Glomerular endothelial cell (primary cell): ENCODE measurements at places on chromosomes 4 and X.

GRCh38 chr4:24209906-24210305, 320.1 kb upstream of the PPARGC1A start:
- DNase-seq, result no peak

DNA sequence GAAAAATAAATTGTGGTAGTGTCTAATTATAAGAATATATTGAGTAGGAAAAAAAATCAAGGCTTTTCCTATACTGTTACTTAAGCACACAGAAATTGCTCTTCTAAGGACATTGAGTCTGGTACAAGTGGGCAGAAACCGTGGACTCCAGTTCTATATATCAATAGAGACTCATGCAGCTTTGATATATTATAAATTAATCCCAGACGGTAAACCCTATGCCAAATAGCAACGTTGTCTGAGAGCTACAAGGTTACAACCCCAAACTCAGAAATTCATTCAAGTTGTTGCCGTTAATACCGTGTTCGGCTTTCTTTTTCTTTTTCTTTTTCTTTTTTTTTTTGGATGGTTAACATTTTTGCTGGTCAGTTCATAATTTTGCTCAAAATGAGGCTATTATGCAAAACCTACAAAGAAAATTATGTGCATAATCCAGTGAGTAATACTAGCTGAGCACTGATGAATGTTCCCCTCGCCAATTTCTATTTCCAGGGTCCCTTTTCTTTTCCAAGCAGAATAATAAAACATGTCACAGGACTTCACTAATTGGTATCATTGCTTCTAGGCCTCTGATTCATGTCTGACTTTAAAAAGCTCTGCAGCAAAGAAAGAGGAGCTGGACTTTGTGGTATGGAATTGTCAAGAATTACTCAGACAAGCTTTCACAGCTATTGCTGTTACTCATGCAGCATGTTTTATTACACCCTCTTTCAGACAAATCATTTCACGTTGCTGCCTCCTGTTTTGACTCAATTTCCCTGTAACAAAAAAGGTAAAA, 737.7 kb downstream of the NLGN4X start:
- no peak for DNase-seq

DNA sequence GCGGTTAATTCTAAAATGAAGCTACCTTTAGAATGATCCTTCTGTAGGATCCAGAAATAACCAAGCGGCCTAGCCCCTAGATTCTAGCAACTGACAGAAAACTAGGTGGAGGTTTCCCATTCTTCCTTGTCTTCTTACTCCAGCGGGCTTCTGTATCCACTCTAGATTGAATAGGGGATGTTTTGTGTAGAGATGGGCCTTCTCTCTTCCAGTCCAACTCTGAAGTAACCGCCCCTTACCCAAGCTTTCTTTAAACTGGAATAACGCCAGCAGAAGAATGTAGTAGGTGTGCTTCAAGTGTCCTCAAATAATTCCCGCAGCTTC, 386 bp upstream of the TMEM184C start:
- DNase-seq, result no peak

DNA sequence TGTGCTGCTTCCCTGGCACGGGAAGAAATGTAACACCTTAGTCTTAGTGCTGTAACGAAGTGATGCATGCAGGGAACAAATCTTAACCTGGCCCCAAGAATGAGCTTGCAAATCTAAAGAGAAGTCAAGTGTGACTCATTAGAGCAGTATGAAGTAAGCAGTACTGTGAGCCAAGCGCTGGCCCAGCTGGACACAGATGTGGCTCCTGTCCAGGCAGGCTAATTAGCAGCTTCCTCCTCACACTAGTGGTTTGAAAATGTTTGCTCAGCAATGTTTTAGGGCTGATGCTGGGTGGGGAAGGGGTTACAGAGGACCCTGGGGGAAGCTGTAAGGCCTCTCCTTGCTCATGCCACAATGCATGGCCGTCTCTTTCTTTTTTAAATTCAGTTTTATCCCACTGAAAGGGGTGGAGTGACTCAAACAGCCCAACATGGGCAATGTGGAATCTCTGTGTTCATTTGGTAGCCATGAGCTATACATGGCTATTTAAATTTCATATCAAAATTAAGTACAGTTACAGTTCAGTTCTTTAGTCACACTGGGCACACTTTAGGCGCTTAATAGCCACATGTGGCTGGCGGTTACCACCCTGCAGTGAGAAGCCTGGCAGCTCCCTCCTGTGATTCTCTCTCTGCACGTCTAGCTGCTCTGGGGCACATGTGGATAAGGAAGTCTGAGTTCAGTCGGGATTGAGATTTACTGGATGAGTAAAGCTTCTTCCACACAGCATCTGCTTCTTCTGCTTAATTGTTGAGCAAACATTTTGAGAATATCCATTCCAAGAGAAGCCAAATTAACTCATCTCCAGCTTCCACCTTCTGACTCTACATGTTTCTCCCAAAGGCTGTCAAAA, 48.8 kb downstream of the MAP7D2 start:
- DNase-seq, result peak; percentile 34

DNA sequence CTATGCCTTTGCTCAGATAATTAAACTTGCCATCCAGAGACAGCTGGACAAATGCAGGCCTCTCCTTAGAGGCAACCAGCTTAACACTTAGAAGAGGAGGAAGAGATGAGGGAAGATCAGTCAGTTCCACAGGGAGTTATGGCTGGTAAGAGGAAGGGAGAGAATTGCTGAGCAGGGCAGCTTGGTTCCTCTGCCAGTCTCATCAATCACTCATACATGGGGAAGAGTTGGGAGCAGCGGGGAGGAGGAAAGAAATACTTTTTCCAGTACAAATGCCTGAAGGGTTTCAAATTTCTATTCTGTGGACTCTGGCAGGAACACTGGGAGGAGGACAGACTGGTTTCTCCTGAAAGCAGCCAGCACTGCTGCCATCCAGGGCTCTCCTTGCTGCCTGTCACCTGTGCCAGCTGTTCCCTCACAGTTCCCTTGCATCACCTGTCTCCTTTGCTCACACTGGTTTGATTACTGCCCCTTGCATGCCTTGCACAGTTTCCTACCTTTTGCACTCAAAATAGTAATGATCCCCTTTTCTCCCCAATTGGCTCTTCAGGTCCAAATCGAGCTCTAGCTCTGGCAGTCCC, 59.5 kb downstream of the PGRMC2 start:
- no peak for DNase-seq

- no peak for DNase-seq
Observed at GRCh38 chr4:156496797-156497196, 474.8 kb downstream of the PDGFC start.

DNA sequence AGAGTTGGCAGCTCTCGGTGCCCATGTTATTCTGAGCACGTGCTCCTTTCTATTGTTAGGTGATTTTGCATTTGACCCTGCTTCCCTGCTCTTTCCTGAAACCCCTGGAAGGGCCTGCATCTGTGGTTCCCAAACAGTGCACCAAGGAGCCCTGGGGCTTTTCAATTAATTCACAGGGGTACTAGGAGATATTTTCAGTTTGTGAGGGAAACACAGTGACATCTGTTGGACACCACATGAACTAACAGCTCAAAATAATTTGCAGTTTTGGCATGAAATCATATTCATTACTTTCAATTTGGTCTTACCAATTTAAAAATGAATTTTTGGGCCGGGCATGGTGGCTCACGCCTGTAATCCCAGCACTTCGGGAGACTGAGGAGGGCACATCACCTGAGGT, 156.6 kb downstream of the GATB start:
- no peak for DNase-seq

DNA sequence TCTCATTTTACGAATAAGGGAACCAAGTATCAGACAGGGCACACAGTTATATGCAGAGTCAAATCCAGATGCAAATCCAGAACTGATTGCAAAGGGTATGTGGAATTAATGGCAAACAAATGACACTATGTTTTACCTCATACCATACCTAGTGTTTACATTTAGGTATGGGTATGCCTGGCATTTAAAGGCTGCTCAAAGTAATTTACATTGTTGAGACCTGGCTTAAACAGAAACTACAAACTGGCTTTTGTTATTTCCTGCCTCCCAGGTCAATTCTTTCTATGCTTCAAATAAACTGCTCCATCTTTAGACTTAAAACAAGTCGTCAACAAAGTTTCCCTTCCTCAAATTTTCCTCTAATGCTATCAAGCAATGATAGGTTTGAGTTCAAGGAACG, 33.7 kb downstream of the ANKRD17 start:
- DNase-seq, result no peak

DNA sequence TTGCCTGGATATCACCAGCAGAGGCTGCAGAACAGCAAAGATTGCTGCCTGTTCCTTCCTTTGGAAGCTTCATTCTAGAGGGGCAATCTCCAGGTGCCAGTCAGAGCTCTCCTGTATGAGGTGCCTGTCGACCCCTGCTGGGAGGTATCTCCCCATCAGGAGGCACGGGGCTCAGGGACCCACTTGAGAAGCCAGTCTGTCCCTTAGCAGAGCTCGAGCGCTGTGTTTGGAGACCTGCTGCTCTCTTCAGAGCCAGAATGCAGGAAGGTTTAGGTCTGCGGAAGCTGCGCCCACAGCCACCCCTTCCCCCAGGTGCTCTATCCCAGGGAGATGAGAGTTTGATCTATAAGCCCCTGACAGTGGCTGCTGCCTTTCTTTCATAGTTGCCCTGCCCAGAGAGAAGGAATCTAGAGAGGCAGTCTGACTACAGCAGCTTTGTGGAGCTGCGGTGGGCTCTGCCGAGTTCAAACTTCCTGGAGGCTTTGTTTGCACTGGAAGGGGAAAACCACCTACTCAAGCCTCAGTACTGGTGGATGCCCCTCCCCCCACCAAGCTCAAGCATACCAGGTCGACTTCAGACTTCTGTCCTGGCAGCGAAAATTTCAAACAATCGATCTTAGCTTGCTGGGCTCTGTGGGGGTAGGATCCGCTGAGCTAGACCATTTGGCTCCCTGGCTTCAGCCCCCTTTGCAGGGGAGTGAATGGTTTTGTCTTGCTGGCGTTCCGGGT, 57.9 kb downstream of the DKK2 start:
- DNase-seq, result no peak

- DNase-seq, result no peak
Observed at GRCh38 chr4:184536065-184536880, 61.9 kb upstream of the IRF2 start.

DNA sequence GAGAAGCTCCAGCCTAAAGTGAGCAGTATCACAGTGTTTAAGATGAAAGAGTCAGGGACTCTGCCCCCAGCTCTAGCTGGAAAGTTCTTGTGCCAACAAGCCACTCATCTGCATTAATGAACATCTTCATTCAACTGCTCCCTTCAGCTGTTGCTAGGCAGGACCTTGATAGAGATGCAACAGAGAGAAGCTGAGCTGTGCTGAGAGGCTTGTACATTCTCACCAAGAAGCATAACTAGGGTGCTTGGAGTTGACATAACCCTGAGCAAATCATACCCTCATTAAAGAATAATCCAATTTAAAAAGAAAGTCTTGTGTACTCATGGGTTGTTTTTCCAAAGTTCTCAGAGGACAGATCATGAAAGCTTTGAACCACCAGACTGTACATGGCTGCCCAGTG, 63.2 kb downstream of the ATXN3L start:
- DNase-seq, result no peak

- DNase-seq, result no peak
Observed at GRCh38 chrX:37541991-37542390, 29.5 kb upstream of the LANCL3 start.

DNA sequence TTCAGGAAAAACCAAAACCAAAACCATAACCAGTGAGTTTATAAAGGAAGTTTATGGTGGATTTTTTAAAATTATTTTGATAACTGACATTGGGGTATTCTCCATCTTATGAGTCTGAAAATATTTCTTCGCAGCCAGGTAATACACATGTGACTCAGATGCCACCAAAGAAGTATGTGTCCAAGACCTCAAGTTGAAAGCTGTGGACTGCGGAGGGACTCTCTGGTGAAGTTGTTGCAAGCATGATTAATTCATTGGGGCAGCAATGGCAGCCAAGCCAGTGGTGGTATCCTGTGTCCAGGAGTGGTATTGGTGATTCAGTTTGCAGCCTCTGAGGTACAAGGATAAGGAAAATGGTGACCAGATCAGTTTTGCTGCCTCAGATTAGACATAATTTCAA, 14.0 kb upstream of the ADH5 start:
- DNase-seq, result no peak

DNA sequence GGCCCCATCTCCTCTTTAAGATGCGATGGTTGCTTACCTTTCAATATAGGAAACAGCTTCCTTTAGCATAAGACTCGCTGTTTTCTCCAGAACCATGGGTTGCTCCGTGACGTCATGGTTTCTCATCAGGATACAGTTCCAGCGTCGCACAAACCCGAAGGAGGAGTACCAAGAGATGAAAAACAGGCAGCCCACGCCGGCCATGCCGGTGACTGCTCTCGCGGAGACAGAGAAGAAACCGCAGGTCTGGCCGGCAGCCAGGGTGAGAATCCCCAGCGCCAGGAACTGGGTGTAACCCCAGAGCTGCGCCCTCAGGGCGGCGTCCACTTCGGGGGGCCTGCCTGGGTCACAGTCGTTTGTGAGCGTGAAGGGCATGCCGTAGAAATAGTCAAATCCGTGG, 11.4 kb downstream of the ARSD start:
- no peak for DNase-seq

GRCh38 chr4:19010761-19011160, 989.2 kb upstream of the LCORL start:
- DNase-seq, result no peak

GRCh38 chrX:108028854-108029253, 16.0 kb upstream of the VSIG1 start:
- no peak for DNase-seq

GRCh38 chrX:39519030-39519488, 578.7 kb downstream of the BCOR start:
- DNase-seq, result no peak

GRCh38 chrX:56800801-56801200, 71.8 kb downstream of the NBDY start:
- DNase-seq, result no peak

DNA sequence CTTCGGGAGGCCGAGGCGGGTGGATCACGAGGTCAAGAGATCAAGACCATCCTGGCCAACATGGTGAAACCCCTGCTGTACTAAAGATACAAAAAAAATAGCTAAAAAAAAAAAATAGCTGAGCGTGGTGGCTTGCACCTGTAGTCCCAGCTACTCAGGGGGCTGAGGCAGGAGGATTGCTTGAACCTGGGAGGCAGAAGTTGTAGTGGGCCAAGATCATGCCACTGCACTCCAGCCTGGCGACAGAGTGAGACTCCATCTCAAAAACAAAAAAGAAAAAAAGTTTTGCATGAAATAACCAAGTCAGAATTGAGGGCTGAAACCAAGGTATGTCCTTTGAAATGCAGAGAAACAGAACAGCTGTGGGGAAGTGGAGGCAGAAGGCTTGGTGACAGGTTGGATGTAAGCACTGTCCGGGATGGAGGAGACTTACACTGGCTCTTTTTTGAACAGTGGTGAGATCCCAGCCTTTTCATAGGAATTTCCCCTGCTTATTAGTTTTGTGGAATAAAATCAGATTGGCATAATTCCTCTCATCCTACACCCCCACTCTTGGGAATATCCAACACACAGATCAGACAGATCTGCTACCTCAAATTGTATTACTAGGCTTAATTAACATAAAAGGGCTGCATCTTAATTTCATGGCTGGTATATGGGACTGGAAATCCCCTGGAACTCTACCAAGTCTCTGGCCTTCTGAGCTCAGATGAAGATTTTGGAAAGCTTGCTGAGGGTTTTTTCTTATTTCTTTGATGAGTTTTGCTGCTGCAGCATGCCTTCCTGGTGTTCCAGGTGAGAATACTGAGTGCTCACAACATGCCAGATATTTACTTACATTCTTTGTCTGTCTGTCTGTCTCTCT, 18.8 kb upstream of the C4orf36 start:
- DNase-seq, result no peak

GRCh38 chr4:128359422-128359821, 71.8 kb upstream of the PGRMC2 start:
- no peak for DNase-seq
